Naive thymus-derived CD8-positive, alpha-beta T cell (primary cell): ENCODE measurements at places on chromosomes 3 and 15.

DNA sequence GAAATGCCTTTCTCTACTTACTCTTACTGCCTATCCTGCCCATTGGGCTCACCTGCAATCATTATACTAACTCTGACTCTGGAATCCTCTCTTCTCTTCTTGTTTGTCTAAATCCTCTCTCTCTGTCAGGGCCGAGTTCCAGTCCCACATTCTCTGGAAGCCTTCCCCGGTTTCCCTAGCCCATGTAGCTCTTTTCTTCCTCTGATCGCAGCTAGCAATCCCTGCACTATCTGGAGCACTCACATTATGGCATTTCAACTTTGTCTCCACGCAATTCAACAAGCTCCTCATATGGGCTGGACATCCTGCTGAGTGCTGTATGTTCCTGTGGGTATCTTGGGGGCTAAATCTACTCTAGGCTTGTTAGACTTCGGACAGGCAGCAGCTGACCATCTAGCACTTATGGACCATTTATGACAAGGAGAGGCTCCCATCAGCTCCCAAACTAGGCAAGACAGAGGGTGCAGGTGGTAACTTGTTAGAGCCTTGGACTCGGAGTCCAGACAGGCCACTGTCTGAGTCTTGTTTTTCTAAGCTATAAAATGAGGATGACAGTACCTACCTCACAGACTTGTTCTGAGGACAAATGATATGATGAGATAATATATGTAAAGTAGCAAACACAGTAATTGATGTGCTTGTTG lies 58.3 kb downstream of the EPHB3 start:
- DNase-seq, result no peak

DNA sequence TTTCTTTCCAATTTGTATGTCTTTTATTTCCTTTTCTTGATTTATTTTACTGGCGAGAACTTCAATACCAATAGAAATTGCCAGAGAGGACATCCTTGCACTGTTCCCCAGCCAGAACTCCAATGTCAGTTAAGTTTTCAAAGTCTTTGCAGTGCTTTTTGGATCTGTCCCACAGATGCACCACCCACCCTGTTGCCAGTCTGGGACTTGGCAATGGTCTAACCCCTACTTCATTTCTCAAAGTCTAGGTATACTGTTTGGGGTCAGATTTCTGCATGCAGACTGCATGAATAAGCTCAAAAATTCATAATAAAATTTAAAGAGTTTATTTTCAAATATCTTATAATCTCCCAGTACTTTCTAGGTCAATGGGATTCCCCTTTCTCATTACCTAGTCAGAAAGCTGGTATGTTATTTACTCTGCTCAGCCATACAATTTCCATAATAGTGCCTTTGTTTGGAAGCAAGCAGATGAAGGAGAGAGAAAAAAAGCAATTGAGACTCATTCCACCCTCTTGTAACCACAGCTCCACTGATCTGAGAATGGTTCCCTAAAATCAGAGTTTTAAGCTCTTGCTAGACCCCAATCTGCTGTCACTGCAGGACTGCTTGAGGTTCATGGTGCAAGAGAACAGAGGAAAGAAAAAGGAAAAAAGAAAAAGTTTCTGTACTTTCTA lies 125.9 kb upstream of the PLXND1 start:
- no peak for DNase-seq

- DNase-seq, result peak; percentile 23
These were observed 8.4 kb upstream of the ANP32A start for GRCh38 chr15:68829068-68829467.

- no peak for DNase-seq
These were observed 21.5 kb downstream of the FRMD4B start for GRCh38 chr3:69364354-69364753.

DNA sequence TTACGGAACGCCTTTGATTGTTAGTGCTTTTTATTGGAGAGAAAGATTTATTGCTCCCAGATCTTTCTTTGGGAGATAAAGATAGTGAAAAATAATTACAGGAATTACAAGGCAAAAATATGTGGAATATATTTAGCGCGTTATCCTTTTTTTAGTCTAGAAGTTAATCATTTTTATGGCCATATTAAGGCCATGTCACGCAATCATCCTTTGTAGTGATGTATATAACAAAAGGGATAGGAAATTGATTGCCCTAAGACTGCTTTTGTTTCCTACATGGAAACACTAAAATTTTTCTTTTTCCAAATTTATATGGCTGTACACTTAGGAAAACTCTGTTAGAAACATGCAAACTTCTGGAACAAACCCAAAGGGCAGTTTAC lies 1.5 kb downstream of the TRPC1 start:
- no peak for DNase-seq

DNA sequence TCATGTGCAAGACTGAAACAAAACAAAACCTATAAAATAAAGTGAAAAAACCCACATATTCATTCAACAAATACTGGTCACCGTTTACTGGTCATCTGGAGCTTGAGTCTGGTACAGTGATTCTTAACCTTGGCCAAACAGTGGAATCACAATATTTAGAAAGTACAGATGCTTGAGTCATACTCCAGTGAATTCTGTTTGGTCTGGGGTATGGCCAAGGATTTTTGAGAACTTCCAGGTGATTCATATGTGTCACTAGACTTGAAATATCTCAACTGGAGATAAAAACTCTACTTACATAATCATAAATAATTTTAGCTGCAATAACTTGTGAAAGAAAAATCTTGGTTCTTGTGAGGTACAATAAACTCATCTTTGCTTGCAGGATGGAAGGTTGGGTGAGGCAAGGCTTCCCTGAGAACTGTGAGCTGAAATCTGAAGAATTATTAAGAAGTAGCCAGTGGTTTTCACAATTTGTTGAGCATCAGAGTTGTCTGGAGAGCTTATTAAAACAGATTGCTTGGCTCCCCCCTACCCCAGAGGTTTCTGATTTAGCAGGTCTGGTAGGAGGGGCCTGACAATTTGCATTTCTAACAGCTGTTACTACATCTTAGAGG lies 9.6 kb downstream of the NEK11 start:
- DNase-seq, result no peak

DNA sequence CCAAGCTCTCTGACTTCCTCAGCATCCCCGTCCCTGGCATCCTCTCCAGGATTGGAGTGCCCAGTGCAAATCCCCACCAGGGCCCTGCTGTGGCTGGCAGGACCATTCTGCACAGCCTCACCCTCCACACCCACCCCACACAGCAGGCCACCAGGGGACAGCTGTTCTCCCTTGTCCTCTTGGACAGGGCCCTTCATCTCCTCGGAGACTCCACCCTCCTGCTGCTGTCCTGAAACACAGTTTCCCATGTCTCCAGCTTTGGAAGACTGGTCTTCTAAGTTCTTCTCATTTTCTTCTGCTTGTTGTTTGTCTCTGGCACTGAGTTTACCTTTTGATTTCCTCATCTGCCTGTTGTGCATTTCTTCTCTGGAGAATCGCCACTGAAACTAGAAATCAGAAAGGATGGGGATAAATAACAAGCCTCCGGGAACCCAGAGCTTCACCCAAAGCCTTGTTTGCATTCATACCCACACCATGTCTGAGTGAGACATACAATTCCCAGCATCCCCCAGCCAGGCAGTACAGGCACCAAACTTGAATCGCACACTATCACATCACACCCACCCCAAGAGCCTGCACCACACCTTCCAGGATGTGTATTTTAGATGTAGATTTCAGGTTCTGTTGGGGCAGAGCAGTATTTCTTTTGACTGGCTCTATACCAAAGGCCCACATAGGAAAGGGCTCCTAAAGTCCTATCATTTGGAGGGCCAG lies 52.0 kb downstream of the OXNAD1 start:
- no peak for DNase-seq

DNA sequence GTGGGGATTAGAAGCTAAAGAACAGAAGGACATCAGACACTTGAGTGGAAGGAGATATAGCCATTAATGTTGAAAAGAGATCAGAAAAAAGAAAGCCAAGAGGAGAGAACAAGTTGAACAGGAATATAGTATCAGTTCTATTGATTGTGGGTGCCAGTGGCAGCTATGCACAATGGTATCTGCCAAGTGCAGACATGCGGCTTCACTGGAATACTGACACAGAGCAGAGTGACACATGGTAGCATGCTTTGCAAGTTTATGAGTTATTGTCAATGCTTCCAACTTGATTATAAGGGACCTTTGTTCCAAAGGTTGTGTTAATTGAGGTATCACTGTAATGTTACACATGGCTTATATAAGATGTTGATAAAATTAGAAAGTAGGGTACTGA lies 42.0 kb upstream of the TP63 start:
- DNase-seq, result no peak

DNA sequence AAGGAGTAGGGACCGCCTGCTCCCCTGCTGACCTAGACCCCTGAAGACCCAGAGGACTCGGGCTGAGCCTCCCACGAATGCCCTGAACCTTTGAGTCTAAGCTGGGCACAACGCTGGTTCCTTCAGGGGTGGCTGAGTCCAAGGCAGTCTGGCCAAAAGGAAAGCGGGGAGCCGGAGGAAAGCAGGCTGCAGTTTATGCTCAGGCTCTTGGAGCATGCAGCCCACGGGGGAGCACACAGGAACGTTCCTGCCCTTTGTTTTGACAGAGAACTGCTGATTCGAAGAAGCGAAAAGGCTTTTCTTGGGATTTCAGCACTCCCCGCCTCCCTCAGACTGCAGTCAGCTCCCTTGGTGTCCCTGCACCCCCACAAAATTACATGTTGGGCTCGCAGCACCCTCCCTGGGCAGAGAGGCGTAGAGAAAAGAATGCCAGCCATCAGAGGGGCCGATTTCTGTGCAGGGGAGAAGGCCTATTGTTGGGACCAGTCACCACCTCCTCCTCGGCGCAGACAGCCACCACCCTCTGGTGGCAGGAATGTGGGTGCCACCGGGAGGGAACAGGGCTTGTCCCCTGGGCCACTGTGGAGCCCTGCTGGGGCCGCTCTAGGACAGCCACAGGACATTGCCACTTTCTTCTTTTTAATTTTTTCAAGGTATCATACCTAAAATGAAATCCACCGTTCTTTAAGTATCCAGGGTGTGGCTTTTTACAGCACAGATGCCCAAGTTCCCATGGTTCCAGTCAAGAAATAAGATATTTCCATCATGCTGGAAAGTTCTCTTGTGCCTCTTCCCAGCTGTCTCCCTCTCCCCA lies 72.2 kb downstream of the SMAD6 start:
- peak; percentile 29 for DNase-seq

GRCh38 chr3:48716508-48716981 lies 476 bp downstream of the IP6K2 start:
- DNase-seq, result no peak

- DNase-seq, result no peak
These were observed 683.7 kb downstream of the TBL1XR1 start for GRCh38 chr3:176513604-176514003.

- DNase-seq, result no peak
These were observed 3.7 kb downstream of the BOC start for GRCh38 chr3:113214917-113215595.

- no peak for DNase-seq
These were observed 65.3 kb downstream of the FLNB start for GRCh38 chr3:58073301-58074108.

DNA sequence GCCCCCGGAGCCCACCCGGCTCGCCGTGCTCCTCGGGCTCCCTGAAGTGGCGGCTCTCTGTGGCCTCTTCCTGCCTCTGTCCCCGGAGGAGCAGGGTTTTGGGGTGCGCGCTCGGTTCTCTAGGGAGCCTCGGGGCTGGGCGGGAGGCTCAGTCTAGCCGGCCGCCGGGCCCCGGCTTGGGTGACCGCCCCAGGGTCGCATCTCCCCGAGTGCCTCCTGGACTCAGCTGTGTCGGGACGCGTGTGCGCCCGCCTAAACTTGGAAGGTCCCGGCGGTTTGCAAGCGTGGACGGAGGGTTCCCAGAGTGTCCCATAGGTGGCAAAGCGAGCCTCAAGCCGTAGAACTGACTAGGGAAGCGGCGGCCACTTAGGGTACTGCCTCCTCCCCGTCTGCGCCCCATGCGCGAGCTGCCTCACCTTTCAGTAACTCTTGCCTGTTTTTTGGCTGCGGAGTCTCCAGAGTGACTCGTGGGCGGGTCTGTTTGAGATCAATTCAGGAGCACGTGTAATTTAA lies 601 bp downstream of the ACTL6A start:
- DNase-seq, result peak; percentile 54

GRCh38 chr15:88769161-88769971 lies 33.9 kb upstream of the ACAN start:
- DNase-seq, result no peak

- no peak for DNase-seq
These were observed 589.2 kb downstream of the ROBO1 start for GRCh38 chr3:79178471-79179180.

DNA sequence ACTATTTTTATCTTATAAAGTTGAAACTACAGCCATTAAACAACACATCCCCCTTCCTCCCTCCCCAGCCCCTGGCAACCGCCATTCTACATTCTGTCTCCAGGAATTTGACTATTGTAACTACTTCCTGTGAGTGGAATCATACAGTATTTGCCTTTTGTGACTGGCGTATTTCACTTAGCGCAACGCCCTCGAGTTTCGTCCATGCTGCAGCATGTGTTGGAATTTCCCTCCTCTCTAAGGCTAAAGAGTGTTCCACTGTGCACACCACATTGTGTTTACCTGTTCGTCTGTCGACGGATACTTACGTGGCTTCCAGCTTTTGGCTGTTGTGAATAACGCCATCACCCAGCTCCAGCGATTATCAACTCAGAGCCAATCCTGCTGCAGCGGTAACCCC lies 52.0 kb upstream of the DLG1 start:
- DNase-seq, result no peak

GRCh38 chr3:195201295-195201694 lies 69.7 kb downstream of the XXYLT1 start:
- DNase-seq, result no peak

DNA sequence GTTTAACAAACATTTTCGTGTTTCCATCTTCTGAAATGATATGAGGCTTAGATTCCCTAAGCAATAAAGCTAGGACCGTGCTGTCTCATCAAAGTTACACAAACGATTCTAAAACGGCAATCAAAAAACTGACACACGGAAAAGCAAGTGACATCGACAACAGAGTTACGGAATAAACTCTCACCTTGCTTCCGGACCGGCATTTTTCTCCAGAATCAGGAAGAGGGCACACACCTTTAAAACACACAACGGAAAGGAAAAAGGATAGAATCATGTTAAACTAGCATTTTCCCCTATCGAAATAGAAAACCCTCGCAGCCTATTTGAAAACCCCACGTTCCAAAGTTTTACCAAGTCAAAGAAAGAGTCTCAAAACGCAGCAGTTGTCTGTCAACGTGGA lies 1.4 kb downstream of the DLG1 start:
- no peak for DNase-seq

GRCh38 chr3:127328421-127328820 lies 40.6 kb upstream of the PRR20G start:
- DNase-seq, result no peak

- DNase-seq, result no peak
These were observed 203.0 kb downstream of the ABHD5 start for GRCh38 chr3:43893727-43894126.

DNA sequence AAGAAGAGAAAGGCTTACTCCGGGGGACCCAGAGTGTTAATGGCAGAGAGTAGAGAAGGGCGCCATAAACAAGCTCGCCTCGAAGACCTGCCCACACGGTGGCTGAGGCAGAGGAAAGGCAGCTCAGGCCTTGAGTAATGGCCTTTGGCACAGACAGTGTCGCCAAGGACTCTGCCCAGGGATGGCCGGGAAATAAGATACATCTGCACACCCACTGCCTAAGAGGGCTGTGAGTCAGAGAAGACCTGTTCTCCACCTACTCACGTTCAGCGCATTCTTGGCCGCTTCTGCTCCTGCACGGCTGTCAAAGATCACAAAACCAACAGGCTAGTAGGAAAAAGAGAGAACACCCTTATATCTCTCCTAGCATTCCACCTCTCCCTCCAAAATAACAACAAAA lies 26.2 kb downstream of the RBPMS2 start:
- no peak for DNase-seq
